Stimulated activated CD8-positive, alpha-beta memory T cell treated with anti-CD3 and anti-CD28 coated beads, Interleukin-4, amount 100 ng/mL, for 1 hour (primary cell): ENCODE measurements at places on chromosomes 4 and X.

- DNase-seq, result no peak
Observed at GRCh38 chrX:154441564-154441963, 2.4 kb upstream of the FAM50A start.

GRCh38 chr4:40283413-40283812, 51.7 kb upstream of the CHRNA9 start:
- no peak for DNase-seq

- no peak for DNase-seq
Observed at GRCh38 chr4:73948990-73949706, 32.7 kb downstream of the PF4 start.

DNA sequence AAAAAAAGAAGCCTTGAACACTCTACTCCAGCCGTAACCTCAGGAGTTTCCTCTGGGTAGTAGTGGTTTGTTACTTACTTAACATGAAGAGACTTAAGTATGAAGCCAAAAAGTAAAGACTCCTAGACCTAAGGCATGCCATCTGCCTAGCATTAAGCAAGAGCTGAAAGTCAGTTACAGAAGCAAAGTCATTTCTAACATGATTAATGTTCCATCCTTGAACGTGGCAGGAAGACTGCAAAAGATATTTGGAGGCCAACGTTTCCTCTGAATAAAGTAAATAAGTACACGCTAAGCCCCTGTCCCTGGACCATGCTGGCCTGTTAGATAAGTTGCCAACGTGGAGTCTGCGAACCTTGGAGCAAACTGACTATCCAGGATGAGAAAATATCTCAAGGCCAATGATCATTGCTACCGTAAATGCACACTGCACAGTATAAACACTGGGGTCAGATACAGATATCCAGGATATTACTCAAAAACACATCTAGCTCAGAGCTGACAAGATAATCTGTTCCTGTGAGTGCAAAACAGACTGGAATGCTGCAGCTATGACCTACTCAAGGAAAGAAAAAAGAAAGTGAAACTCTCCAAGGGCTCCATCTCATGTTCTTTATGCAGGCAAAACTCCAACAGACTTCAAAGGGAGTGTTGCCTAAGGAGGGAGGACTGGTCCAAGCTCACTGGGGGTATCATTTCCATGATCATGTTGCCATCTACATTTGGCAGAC, 255.8 kb downstream of the COL25A1 start:
- DNase-seq, result no peak

DNA sequence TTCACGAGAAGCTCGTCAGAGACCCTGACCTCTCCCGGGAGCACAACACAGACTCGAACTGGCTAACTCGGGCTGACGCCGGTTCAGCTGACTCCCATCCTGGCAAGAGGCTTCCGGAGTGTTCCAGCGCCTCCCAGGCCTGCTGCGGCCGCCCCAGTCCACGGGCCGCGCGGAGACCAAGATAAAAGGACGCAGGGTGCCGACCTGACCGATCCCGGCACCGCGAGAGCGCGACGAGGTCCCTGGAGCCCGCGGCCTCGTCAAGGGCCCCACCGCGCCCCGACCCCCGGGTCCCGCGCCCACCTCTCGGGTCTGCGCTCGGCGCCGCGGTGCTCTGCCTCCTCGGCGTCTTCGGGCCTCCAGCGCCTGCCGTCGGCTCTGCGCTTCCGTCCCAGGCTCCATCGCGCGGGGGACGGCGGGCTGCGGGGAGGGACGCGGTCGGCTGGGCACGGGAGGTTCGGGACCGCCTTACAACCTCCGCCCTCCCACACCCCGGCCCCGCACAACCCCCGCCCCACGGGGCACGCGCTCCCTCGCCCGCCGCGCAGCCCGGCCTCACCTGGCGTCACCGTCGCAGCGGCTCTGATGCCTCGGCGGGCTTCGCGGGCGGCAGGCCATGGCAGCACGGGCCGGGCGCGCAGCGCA, 426 bp downstream of the SLBP start:
- DNase-seq, result no peak

GRCh38 chrX:105190252-105190853, 30.1 kb downstream of the TEX13A start:
- no peak for DNase-seq
